ENCODE measurements at places on chromosomes 1 and 21.

- DNase-seq = peak; percentile 90
Measured at GRCh38 chr1:21932127-21932526, 5.0 kb downstream of the HSPG2 start.

- no peak for DNase-seq
Measured at GRCh38 chr1:156912310-156912709, 8.1 kb upstream of the LRRC71 start.

GRCh38 chr1:239987103-239987745 lies 104.5 kb upstream of the FMN2 start:
- no peak for DNase-seq

GRCh38 chr1:70495370-70495769 lies 84.3 kb downstream of the CTH start:
- DNase-seq = no peak

- DNase-seq = no peak
Measured at GRCh38 chr1:93699049-93699384, 17.4 kb upstream of the BCAR3 start.

DNA sequence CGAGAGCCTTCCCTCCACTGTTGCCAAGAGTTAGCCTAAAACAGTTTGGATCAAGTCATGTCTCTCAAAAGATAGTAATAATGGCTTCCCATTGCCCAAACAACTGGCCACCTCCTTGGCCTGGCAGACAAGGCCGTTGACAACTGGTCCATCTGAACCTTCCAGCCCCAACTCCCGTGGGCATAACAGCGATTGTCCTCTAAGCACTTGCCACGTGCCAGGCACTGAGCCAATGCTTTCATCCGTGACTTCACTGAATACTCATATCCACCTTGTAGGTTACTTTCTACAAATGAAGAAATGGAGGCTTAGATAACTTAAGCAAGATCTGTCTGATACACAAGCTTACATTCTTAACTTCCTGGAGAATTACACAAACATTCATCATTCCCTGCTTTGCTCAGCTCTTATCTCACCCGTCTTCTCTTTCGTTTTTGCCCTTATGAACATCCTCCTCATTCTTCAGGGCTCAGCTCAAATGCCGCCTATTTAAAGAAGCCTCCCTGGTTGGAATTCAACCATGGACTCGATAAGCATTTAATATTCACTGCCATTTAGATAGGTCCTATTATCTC lies 106.4 kb downstream of the KCND3 start:
- DNase-seq = no peak

DNA sequence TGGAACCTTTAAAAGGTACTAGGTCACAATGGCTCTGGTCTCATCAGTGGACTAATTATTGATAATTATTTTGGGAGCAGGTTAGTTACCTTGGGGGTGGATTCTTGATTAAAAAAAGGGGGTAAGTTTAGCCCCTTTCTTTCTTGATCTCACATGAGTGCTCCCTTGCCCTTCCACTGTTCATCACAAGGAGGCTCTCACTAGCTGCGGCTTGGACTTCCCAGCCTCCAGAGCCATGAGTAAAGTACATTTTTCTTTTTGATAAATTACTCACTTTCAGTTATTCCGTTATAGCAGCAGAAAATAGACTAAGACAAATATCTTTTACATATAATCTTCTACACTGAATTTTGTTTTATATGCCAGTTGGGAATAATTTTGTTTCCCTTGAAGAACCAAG lies 254.8 kb upstream of the DEPDC1 start:
- DNase-seq = no peak

DNA sequence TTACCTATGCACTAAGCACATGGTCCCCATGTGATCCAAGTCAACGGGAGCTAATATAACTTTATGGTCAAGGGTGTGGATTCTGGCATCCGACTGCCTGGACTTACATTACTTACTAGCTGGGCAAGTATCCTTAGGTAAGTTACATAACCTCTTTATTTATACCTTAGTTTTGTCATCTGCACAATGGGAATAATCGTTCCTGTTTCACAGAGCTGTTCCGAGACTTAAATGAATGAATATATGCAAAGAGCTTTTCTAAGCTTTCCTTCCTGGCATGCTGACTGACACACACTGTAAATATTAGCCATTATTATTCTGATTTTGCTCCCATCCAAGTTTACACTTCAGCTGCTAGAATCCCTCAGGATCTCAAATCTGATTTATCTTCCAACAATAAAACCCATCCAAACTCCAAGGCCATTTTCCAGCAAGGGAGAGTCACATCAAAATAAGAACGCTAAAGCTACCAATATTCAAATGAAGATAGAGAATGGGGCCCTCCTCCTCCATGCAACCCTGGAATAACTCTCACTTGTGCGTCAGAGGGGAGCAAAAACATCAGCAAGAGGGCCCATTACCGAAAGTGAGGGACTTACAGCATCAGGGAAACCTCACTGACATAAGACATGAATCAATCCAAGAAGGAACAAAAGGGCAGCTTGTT lies 115.6 kb upstream of the KAZN start:
- DNase-seq = no peak

DNA sequence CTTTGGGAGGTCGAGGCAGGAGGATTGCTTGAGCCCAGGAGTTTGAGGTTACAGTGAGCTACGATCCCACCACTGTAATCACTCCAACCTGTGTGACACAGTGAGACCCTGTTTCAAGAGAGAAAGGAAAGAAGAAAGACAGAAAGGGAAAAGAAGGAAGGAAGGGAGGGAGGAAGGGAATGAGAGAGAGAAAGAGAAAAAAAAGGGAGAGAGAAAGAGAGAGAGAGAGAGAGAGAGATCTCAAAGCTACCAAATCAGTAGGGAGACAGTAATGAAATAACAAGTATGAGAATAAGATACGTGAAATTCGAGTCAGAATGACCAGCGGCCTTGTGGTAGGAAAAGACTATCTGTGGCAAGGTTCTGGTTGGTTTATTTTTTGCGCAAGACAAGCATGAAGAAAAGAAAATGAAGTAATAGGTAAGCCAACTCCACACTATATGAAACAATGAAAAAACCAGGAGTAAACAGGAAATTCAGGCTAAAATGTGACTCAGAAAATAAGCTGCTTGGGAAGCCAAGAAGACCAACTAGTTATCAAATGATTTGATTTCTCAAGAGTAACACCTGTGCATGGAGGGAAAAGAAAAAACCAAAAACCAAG lies 8.9 kb downstream of the MTF1 start:
- DNase-seq = no peak

Measured in right atrium auricular region (tissue), 2 donors.